ENCODE measurements at places on chromosomes 7 and 10.

- no peak for DNase-seq
Observed at GRCh38 chr7:2948749-2949148, 94.9 kb downstream of the CARD11 start.

DNA sequence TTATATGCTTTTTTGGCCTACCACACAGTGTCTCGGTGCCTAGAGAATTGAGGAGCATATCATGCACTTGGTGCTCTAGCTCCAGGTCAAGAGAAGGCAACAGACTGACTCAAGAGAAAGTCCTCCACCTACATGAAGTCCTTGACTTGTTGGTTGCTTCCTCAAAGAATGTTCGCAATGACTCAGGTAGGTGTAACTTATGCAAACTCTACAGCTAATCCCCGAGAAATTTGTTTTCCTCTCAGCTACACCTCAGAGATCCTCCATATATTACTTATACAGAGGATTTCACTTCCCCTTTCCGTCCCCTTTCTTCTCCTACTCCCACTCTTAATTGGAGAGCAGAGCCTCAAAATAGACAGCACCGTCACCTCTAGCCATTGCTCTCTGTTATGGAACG, 1013.1 kb downstream of the KCNMA1 start:
- DNase-seq = peak; percentile 43

- DNase-seq = peak; percentile 47
Observed at GRCh38 chr10:119478111-119478802, 64.3 kb downstream of the RGS10 start.

GRCh38 chr10:88254091-88254490, 329.0 kb downstream of the RNLS start:
- DNase-seq = no peak

DNA sequence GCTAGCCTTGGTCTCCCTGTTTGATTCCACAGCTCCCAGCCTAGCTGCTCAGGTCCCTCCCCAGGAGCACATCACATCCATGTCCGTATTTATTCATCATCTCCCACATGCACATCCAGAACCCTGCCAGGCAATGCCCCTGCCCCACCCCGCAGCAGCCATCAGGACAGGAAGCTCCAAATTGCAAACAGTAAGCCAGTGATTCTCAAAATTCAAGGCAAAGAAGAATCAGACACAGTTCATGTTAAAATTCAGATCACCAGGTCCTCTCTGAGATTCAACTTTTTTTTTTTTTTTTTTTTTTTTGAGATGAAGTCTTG, 17.7 kb downstream of the LRRC20 start:
- DNase-seq = no peak

GRCh38 chr7:207418-208129, 15.2 kb downstream of the FAM20C start:
- peak; percentile 51 for DNase-seq

- peak; percentile 83 for DNase-seq
Observed at GRCh38 chr7:151925446-151926335, 30.6 kb upstream of the GALNTL5 start.

- no peak for DNase-seq
Observed at GRCh38 chr7:102044641-102044983, 227.2 kb downstream of the CUX1 start.

DNA sequence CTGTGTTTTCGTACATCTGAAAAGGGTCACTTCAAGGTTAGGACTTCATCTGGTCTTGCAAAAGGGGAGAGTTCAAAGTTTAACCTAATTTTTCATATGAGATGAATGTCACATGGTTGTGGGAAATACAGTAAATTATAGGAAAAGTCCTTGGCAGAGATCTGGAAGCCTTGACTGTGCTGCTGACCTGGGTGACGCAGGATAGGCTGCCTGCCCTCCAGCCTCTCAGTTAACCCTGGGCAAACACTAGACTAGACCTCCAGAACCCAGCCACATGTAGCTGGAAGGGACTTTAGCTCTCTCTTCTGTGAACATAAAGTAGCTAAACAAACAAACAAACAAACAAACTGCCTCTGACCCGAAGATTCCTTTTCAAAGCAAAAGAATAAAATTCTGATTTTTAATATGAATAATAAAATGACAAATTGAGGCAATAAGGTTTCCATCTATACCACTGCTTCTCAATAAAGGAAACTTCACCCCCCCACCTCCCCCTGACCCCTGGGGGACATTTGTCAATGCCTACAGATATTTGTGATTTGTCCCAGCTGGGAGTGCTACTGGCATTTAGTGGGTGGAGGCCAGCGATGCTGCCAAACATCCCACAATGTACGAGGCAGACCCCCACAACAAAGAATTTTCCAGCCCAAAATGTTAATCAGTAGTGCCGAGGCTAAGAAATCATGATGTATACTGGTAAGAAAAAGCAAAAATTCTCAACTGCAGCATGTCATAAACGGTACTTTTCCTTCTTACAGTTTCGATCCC, 75.2 kb upstream of the PRR15 start:
- no peak for DNase-seq

GRCh38 chr10:79070606-79071395, 2.0 kb downstream of the ZMIZ1 start:
- peak; percentile 84 for DNase-seq

- DNase-seq = no peak
Observed at GRCh38 chr10:82922046-82922445, 1047.1 kb downstream of the NRG3 start.

- no peak for DNase-seq
Observed at GRCh38 chr7:136303162-136303561, 326.0 kb upstream of the MTPN start.

GRCh38 chr10:110723224-110723891, 79.2 kb downstream of the RBM20 start:
- peak; percentile 8 for DNase-seq

DNA sequence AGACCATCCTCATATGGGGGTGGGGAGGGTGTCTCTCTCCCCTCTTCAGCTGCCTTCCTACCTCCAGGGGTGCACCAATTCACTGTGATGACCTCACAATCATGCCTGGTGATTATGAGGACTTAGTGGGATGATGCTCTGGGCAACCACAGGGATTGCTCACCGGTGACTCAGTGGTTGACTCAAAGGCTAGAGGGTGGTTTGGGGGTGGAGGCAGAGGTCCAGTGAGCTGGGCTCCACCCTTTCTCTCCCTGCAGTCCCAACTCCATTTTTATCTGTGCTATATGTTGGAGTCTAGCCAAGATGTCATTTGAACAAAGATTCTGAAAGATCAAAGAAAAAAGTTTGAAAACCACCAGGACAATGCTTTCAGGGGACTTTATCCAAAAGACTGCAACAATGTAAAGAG, 286.9 kb downstream of the KCNMA1 start:
- peak; percentile 91 for DNase-seq

- no peak for DNase-seq
Observed at GRCh38 chr10:77648472-77648871, 10.9 kb upstream of the KCNMA1 start.

GRCh38 chr10:24344279-24344678, 135.3 kb downstream of the KIAA1217 start:
- DNase-seq = no peak

DNA sequence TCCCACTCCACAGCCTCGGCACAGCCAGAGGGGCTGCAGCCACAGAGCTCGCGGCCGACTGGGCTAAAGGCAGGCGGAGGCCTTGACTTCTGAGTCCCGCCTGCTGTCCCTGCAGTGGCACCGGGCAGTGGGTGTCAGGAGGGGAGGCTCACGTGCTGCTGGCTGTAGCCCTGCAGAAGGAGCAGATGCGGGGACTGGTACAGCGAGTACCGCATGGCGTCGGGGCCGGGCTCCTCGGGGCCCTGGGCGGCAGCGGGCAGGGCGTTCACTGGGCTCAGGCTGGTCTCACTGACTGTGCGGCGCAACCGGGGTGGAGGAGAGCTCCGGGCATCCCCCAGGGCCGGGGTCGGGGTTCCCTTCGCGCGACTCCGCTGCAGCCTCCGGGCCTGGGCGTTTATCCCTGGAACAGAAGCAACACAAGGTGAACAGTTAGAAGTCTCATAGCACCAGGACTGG, 25.6 kb downstream of the PAPOLB start:
- no peak for DNase-seq

DNA sequence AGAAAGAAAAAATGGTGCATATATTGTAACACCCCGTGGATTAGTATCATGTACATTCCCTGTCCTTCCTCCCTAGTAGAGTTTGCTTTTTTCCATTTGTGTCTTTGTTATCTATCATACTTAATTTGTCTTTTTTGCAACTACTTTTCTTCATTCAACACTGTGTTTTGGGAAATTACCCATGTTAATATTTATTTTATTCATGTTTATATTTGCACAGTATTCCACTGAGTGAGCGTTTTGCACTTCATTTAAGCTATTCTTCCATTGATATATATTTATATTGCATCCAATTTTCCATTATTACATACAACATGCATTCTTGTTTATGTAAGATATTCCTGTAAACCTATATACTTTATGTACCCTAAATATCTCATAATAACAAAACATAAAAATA, 57.6 kb upstream of the FAM171A1 start:
- DNase-seq = no peak

DNA sequence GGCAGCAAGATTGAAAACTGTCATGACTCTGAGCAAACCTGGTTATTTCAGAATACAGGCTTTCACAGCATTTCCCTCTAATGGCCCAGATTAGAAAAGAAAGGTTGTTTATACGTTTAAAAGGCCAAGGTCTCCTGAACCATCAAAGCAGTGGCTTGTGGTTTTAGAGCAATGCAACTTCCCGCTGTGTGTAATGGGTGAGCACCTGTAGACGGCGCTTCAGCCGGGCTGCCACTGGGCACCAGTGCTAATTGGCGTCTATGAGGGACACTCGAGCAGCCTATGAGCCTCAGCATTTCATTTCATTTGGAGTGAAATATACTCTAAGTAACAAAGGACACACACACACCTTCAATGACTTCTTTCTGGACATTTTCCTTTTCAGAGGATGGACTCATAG, 671.0 kb upstream of the FZD8 start:
- no peak for DNase-seq

DNA sequence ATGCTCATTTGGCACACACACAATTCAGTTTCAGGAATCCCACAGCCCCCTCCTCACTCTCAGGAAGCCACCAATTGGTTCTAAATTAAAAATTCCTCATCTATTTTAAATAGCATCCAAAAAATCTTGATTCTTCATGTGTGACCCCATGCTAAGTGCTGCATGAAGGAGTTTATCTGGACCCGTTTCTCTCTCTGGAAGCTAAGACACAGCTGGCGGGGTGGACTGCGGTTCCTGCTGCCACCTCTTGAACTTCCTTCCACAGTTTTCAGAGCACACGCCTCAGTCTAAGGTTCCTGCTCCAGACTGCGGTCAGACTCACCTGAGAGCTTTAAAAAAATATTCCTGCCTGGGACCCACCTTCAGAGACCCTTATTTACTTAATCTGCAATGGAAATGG, 34.5 kb downstream of the LYZL1 start:
- DNase-seq = no peak

DNA sequence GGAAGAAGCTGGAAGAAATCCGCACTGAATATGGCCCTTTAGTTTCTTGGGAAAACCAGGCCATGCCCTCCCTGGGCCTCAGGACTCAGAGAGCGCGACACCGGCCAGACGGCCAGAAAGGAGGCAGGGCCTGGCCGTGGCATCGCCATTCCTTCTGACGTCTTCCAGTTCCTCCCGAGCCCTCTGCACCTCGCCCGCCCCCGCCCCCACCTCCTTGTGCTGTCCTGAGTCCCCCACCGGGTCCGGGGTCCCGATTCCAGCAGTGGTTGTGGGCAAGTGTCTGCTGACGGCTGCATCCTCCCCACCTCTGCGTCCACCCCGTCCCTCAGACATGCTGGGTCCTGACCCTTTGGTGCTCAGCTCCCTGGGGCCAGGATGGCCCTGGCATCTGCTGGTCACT, 312.1 kb upstream of the SHH start:
- no peak for DNase-seq

GRCh38 chr7:99392046-99392445, 16.4 kb downstream of the PDAP1 start:
- no peak for DNase-seq

DNA sequence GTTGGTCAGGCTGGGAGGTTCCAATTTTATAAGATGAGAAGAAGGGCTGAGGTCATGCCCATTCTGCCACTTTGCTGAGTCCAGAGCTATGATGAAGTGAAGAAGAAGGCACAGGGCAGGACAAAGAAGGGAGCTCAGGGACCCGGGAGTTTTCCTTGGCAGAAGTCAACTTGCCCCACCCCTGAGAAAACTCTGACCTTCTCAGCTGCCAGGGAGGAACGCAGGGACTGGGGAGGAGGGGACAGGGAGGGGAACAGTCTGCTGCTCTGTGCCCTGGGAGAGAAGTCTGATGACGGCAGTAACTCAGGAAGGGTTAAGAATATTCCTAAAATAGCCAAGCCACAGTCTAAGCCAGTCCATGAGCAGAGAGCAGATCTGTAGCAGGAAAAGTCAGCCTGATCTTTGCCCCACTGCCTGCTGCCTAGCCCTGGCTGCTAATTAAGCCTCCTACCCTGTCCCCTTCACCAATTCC, 11.7 kb downstream of the ADIRF start:
- peak; percentile 42 for DNase-seq

GRCh38 chr10:75994357-75995040, 563.1 kb downstream of the LRMDA start:
- DNase-seq = no peak

DNA sequence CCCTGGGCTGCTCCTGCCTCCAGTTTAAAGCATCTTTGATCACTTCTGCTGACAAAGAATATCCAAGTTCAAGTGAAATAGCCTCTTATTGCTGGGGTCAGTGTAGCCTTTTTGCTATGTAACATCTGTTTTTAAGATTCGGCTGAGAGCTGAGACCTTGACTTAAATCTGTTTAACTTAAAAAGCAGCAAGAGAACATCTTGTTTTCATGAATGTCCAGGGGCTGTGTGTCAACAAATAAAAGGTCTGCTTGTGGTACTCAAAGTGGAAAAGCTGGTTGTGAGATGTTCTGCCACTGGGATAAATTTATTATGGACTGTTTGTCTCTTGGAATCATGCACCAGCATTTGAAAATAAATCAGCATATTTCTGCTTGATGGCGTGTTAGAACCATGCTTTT, 73.2 kb downstream of the CALD1 start:
- DNase-seq = no peak

- no peak for DNase-seq
Observed at GRCh38 chr10:79488336-79488735, 24.0 kb upstream of the EIF5AL1 start.

DNA sequence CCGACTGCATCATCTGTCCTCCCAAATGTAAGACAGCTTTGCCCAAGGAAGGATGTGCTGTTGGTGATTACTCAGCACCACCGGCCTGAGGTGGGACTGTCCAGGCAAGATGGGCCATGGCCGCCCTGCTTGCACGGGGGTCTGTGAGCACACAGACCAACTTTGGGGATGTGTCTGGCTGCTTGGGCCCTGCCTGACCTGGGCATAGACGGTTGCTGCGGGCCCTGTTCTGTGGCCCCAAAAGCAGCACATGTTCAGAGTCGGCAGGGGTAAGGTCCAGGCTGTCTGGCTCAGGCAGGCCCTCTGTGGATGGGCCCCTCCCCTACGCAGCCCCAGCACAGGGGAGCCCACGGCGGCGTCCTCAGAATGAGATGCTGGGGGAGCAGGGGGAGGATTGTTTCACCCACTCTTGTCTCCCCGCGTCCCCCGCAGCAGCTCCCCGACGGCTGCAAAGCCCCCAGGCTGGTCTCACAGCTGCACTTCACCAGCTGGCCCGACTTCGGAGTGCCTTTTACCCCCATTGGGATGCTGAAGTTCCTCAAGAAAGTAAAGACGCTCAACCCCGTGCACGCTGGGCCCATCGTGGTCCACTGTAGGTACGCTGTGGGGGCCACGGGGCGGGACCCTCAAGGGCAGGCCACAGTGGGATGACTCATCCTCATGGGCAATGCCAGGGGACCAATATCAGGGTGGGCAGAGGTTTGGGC, 58.4 kb downstream of the MKI67 start:
- DNase-seq = no peak
